ENCODE measurements at places on chromosomes 1 and 21. TPM values are rescaled to one million over a fixed set of nuclear protein-coding genes. Genes with fewer than 3 reads are reported as not detected.
A peak's percentile ranks its signal among the peaks of the same experiment; 100 is the strongest.

ARHGAP30 gene
- 178 TPM for total RNA-seq

DENND1B gene
- 12.5 TPM for total RNA-seq

DNA sequence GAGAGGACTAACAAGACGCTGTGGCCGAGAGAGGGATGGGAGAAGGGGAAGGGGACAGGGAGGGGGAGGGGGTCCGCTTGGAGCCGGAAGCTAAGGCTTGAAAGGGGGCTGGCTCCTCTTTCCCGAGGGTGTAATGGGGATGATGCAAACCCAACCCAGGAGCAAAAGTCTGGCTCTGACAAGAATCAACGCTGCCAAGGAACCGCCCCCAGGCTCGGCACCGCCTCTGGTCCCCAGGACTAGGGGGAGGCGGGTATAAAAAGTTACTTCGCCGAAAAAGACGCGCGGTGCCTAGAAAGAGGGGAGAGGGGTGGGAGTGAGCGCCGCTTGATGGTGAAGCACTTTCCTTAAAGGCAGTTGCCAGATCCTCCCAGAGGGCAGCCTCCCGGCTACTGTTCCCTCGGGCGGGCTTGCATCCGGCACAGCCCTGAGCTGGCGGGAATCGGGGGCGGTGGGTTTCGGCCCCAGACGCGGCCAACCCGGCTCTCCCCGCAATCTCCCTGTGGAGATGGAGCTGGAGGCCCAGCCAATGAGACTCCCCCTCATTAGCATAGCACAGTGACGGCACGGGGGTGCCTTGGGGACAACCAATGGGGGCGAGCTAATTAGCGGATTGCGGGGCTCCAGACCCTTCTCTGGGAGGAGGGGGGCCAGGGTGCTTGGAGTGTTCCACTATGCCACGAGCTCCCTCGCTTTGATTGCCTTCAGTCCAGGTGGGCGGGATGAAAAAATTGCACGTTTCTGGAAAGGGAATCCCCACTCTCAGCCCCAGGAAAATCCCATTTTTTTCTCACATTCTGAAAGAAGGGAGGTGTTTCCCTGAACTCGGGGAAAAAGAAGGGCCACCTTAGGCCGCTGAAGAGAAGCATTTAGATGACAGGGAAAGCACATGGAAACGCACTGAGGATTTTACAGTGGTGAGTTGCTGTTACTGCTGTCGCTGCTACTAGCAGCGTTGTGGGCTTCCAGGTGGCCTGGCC is at the start of gene KCNT2:
Gene KCNT2, minus strand, starts transcription at position 51 of the 980 bp plus-strand sequence. CDS start 131 bp downstream, outside the sequence.
- H3K27ac ChIP-seq, result no peak within 1 kb of the TSS
- peak; percentile 21 for DNase-seq
- no peaks in the 10 kb centered on the region for H3K36me3 ChIP-seq
- H3K4me1 ChIP-seq, result peaks cover 5% of the 10 kb centered on the region

DNA sequence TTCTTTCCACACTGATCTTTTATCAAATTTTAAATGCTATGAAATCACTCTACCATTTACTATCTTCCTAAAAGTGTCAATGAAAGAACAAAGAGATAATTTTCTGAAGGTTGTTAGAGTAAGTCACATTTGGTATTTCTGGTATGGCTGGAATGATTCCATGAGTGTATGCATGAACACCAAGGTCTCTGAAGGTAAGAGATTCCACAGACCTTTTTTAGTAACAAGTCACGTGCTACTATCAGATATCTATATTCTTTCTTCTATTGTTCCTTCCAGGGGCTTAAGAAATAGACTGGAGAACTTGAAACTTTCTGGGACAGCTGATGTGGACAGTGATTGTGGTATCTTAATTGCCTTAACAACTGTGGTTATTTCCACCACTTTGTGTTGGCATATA is 265.0 kb downstream of the SDCCAG8 start:
- H3K27ac ChIP-seq, result no peak overlapping the region
- H3K4me3 ChIP-seq, result no peak overlapping the region
- no peaks in the 10 kb centered on the region for H3K27me3 ChIP-seq
- DNase-seq, result no peak

- H3K4me1 ChIP-seq, result no peaks in the 10 kb centered on the region
- no peak overlapping the region for H3K27ac ChIP-seq
- no peaks in the 10 kb centered on the region for H3K36me3 ChIP-seq
- H3K27me3 ChIP-seq, result peaks cover 6% of the 10 kb centered on the region
- peak; percentile 77 for DNase-seq
These were observed 1.7 kb upstream of the FYB2 start for GRCh38 chr1:56820755-56821461.

GRCh38 chr1:14866911-14867612 is 268.6 kb downstream of the KAZN start:
- H3K4me1 ChIP-seq, result no peaks in the 10 kb centered on the region
- H3K27me3 ChIP-seq, result peaks cover 13% of the 10 kb centered on the region
- DNase-seq, result no peak
- no peak overlapping the region for H3K27ac ChIP-seq
- H3K4me3 ChIP-seq, result no peak overlapping the region

Data from activated CD4-positive, alpha-beta memory T cell treated with anti-CD3 and anti-CD28 coated beads for 36 hours (primary cell).